Stimulated activated CD4-positive, alpha-beta T cell treated with anti-CD3 and anti-CD28 coated beads, TNF-alpha, amount 100 ng/mL, for 4 hours (primary cell): ENCODE measurements at places on chromosomes 12 and 14.

DNA sequence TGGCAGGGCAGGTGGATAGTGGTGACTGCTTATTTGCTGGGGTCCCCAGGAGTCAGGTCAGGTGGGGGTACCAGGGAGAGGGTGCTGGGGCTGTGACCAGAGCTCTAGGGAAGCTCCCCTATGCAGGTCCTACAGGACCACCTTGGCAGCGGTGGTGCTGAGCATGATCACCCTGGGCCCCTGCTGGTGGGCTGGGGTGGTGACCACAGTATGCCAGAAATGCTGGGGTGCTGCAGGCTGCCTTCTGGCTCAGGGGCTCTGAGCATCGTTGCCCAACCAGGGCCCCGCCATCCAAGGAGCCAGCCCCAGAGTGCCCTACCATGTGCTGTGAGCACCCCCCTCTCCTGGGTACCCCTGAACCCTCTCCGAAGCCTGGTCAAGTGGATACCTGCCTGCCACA, 17.5 kb upstream of the NUDT14 start:
- no peak for DNase-seq

GRCh38 chr12:41576925-41577324, 388.8 kb downstream of the PDZRN4 start:
- no peak for DNase-seq

- DNase-seq = no peak
Measured at GRCh38 chr12:128033473-128033872, 233.5 kb upstream of the TMEM132C start.

GRCh38 chr12:63164911-63165310, 13.9 kb upstream of the AVPR1A start:
- DNase-seq = no peak

DNA sequence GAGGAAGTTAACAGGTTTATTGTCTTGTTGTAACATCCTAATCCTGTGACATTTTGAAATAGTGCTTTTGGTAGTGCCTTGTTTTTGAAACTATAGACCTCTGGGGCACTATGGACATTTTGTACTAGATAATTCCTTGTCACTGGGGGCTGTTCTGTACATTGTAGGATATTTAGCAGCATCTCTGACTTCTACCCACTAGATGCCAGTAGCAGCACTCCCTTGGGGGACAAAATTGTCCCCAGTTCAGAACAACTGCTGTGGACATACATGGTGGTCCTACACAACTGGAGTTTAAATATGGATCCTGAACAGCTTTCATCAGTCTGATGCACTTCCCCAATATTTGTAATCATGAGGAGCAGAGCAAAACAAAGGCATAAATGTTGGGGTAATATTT, 264.7 kb downstream of the RAD51B start:
- DNase-seq = no peak

DNA sequence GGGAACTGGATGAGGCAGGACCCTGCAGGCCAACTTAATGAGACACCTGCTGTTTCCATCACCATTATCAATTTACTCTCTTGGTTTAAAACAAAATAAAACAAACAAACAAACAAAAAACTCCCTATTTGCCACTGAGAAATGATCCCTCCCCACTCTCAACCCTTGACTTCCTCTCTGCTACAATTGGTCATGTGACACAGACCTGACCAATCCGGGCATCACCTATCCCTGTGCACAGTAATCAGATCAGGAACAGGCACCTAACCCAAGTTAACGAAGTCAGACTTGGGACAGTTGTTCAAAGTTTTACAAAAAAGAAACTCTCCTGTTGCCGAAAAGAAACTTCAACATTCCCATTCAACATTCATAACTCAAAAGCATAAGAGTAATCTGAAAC, 58.4 kb downstream of the NELL2 start:
- DNase-seq = no peak

- DNase-seq = no peak
Measured at GRCh38 chr12:101743724-101744472, 4.6 kb upstream of the SYCP3 start.

DNA sequence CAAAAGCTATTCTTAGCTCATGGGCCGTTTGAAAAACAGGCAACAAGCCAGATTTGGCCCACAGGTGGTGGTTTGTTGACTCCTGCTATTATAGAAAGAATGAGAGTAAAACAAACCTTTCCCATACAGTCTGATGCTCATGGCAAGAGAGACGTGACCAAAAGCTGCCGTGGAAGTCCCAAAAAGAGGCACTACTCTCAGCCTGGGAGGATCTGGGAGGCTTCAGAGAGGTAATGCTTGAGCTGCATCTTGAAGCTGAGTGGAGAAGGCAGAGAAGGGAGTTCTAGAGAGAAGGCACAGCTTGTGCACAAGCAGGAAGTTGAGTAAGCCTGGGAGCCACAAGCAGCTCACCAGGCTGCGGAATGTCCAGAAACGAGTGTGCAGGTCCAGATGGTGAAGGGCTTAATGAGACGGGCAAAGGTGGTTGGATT, 9.6 kb downstream of the PLXNC1 start:
- DNase-seq = no peak

DNA sequence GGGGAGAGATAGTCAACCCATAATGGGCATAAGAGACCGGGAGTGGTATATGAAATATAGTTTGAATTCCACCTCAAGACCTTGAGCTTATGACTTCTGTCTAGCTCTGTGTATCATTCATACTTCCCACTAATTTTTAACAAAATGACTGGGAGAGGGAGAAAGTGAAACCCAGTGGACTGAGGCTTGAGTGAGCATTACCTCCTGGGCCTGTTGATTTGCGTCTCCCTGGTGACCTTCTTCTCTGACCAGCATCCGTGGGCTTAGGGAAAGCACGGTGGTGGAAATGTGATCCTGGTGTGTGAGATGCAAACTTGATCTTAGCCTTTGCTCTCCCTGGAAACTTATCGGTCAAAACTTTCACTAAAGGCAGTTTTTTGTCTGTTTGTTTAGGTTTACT, 207.9 kb upstream of the BCL2L14 start:
- no peak for DNase-seq

GRCh38 chr12:42426746-42427145, 100.8 kb downstream of the PPHLN1 start:
- DNase-seq = no peak

GRCh38 chr12:907413-908185, 41.9 kb downstream of the RAD52 start:
- DNase-seq = no peak

- DNase-seq = no peak
Measured at GRCh38 chr12:78886719-78887407, 22.3 kb downstream of the SYT1 start.

DNA sequence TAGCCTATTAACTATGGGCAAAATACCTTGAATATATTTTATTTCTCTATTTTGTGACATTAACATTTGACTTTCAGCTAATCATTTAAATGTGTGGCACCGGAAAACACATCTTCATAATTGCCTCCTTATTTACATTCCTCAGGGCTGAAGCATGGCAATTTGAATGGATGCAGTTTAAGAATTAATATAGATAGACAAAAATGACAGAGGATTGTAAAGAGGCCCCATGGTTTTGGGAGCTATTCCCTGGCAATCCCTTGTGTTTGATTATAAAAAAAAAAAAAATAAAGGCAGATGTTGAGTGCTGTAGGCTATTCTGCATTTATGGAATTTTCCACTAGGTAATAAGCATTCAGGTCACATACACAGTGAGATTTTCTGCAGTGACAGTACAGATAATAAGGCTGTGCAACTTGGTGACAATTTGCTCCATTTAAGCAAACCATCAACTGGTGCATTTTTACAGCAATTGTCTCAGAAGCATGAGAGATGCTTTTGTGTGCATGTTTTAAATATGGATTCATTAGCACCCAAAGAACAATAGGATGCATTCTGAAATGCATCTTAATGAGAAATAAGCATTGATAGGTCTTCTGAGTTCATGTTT, 123.2 kb upstream of the SLC38A4 start:
- no peak for DNase-seq

- no peak for DNase-seq
Measured at GRCh38 chr12:107983756-107984472, 145.2 kb upstream of the WSCD2 start.

DNA sequence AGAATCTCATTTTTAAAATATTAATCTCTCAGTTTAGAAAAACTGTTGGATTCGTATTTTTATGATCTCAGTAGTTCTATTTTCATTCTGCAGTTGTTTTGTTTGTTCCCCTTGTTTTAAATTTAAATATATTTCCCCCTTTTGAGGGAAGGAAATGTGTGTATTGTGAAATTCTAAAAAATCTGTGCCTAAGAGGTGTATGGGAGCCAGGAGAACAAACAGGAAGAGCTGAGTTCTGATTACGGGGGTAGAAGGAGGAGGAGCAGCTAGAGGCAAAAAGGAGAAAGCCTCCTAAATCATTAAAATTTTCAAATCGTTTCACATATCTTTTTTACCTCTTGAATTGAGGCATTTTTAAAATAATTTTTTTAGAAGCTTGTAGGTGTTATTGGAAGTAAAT, 2.3 kb downstream of the RDH12 start:
- DNase-seq = no peak

- no peak for DNase-seq
Measured at GRCh38 chr12:113467142-113467501, 4.5 kb downstream of the LHX5 start.

DNA sequence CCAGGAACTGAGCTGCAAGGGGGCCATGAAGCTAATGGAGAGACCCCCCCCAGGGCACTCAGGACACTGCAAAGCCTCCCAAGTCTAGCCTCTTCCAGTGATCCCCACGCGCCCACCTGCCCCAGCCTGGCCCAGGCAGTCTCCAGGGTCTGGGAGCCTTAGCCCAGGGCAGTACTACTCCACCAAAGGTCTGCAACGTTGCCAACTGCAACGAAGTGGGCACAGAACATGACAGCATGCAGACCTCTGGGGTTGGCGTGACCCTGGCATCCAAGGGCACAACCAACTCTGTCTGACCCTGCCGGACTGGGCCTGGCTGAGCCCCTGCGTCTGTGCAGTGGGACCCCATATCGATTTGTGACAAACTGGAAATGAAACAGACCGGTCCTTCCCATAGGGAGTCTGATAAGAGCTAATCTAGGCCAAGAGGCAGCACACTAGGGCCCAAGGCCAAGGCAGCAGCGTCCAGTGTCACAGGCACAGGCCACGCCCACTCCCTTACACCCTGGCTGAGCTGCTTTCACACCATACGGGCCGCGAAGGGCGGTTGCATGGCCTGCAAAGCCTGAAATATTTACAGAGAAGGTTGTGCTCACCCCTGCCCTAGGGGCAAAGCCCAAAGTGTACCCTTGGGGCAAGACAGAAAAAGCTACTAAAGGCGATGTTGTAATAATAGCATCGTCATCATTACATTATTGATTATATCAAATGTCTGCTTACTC, 76.7 kb downstream of the NCOR2 start:
- no peak for DNase-seq

DNA sequence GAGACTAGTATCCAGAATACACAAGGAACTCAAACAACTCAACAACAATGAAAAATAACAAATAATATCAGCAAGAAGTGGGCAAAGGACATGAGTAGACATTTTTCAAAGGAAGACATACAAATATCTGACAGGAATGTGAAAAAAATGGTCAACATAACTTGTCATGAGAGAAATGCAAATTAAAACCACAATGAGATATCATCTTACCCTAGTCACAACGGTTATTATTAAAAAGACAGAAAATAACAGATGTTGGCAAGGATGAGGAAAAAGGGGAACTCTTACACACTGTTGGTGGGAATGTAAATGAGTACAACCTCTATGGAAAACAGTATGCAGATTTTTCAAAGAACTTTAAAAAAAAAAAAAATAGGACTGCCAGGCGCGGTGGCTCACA, 20.4 kb downstream of the VWF start:
- no peak for DNase-seq

DNA sequence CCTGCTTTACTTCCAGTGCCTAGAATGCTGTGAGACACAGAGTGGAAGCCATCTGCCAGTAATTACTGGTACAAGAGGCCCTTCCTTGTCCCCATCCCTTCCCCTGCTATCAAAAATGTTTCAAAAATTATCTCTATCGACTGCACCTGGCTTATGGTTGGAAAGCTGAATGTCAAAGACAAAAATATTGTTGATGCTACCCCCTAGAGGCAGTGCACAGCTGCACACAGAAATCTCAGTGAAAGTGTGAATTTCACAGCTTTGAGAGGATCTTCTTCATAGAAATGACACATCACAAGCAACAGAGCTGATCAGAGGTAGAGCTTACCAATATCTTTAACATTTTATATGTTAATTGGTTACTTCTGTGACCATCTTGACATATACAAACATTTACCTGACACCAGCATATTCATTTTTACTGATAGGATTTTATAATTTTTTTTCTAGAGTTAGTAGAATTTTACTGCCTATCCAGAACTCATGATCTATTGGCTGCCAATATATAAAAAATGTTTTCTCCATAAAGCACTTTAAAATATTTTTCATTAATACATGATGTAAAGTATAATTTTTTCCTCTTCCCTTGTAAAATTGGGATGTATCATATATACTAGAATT, 138.0 kb downstream of the AACS start:
- DNase-seq = no peak

DNA sequence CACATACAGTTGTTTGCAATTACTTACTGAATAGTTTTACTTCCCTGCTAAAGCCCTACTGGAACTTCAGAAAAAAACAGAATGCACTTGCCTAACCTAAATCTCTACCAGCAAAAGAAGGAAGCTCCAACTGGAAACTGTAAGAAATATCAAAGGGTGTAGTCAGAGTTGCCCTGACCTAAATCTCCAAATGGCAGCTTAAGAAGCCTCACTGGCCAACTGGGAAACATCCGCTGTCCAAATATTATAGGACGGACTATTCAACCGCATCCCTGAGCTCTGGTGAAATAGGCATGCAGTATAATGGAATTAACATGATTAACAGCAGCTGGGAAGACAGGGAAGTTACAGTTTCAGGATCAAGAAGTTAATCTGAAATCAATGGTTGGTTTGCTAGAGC, 24.3 kb downstream of the ANAPC7 start:
- no peak for DNase-seq

DNA sequence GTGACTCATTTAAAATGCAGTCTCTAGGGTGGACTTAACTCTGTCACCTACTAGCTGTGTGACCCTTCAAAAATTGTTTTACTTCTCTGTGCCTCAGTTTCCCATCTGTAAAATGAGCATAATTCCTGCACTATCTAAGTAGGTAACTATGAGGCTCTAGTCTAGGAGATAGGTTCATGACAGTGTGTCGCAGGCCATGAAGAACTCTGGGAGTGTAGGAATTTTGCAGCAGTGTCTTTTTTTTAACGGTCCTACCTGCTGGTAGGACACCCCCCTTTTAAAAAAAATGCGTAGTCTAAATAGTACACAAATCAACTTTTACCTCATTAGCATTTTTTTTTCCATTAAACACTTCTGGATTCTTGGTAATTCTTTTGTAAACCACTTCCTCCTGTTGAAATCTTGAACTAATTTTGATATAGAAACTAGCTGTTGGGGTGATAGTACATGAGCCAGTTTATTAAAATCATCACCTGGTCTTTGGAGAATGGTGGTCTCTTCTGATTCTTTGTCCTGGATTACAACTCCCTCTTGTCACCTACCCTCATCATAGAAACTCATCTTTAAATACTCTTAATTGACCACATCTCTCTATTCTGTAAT, 86.0 kb upstream of the SLC38A2 start:
- DNase-seq = no peak

GRCh38 chr12:96414637-96415036, 14.4 kb upstream of the CDK17 start:
- no peak for DNase-seq
